ENCODE measurements at places on chromosomes 12 and 14.

- DNase-seq, result no peak
Measured at GRCh38 chr14:50354527-50354926, 42.2 kb downstream of the CDKL1 start.

DNA sequence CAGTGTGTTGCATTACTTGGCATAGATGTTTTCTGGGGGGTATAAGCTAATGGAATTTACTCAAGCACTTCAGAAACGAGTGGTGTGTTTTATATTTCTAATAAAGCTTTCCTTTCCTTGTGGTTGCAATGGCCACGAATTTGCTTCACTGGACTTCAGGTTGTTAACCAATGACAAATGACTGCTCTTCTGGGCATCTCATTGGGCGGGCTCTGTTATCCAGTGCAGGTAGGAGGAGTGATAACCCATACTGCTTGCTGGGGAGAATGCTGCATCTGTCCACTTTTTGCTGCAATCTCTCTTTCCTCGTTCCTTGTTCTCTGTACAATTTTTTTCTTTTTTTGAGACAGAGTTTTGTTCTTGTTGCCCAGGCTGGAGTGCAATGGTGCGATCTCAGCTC, 80.0 kb upstream of the RPH3A start:
- no peak for DNase-seq

GRCh38 chr12:111076611-111077451, 156.5 kb upstream of the MYL2 start:
- DNase-seq, result no peak

DNA sequence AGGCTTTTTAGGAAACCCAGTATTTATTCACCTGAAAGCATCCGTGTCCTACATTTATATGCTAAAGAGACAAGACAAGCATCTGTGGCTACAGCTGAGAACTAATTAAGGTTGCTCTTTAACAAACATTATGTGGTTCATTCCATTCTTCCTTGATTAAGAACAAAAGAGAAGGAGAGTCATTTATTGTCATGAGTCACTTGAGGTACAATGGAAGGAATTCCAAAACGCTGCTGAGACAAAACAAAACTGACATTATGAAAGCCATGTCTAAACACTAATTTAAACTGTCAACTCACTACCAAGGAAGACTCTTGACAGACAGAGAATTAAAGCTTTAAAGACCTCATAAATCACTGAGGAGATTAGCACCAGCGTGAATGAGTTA, 214.4 kb downstream of the BMP4 start:
- no peak for DNase-seq

GRCh38 chr14:55957950-55958349, 160.3 kb upstream of the PELI2 start:
- no peak for DNase-seq

DNA sequence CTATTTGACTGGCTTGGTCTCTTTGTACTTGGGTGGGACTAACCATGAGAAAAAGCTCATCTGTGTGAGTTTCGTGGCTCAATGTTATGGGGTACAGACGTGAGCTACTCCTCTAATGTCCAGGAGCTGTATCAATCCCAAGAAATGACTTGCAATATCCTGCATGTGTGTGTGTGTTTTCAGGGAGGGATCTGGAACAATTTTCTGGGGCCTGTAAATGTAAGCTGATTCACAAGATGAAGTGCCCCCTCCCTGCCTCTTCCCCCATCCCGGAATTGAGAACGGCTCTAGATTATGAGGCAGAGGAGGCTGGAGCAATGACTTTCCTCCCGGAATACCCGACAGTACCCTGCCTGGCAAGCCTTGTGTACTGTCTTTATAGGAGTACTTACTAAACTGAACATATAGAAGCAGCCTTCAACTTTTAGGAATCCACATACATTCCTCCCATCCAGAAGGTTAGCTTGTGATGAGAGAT, 53.9 kb downstream of the TMX1 start:
- no peak for DNase-seq

- DNase-seq, result no peak
Measured at GRCh38 chr12:98544751-98545150, 29.4 kb downstream of the TMPO start.
